Left lobe of liver (tissue), 2 donors: ENCODE measurements at places on chromosomes 11 and 22.

- DNase-seq = no peak
Observed at GRCh38 chr11:68678031-68678441, 6.3 kb upstream of the GAL start.

DNA sequence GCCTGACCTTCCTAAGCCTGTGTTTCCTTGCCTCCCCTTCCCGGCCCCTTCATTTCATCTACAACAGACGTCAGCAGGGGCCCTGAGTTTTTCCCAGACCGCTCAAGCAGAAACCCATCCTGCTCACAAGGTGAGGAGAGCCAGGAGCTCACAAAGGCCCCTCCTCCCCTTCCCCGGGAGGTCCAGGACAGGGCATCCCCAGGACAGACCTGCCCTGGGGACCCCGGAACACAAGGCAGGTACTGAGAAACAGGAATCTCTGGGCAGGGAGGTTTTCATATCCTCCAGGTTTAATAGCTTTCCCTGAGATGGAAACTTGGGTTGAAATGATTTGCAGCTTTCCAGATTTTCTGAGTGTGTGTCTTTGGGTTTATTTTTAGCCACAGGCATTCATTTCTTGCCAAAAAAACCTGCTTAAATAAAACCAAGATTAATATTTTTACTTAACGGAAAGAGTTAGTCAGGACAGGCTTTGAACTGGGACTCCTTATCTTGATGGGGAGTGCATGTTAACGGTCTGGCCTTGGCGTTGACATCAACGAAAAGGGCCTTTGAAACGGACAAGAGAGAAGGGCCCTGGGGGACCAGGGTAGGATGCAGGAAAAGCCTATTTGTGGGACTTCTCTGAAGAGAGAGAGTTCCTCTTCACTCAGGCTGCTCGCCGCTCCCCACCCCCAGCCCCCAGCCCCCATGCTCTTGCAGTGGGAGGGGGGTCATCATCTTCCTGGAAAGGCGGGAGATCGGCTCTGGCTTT is 38.5 kb downstream of the TIMP3 start:
- no peak for DNase-seq

- peak; percentile 72 for DNase-seq
Observed at GRCh38 chr22:30920407-30920806, 48.2 kb downstream of the MORC2 start.

DNA sequence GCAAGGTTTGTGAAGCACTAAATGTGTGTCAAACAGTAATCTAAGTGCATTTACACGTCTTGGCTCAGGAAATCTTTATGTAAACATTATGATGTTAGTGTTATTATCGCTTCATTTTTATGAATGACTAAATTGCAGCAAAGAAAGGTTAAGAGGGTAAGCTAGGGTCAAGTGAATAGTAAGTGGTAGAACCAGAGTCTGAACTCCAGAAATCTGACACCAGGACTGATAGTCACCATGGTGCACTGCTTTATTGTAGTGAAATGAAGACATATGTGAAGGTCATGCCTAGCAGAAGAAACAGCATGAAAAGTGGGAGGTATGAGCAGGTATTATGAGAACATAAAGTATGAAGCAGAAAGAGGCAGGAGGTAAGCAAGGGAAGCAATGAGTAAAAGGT is 368.7 kb upstream of the TENM4 start:
- DNase-seq = no peak

DNA sequence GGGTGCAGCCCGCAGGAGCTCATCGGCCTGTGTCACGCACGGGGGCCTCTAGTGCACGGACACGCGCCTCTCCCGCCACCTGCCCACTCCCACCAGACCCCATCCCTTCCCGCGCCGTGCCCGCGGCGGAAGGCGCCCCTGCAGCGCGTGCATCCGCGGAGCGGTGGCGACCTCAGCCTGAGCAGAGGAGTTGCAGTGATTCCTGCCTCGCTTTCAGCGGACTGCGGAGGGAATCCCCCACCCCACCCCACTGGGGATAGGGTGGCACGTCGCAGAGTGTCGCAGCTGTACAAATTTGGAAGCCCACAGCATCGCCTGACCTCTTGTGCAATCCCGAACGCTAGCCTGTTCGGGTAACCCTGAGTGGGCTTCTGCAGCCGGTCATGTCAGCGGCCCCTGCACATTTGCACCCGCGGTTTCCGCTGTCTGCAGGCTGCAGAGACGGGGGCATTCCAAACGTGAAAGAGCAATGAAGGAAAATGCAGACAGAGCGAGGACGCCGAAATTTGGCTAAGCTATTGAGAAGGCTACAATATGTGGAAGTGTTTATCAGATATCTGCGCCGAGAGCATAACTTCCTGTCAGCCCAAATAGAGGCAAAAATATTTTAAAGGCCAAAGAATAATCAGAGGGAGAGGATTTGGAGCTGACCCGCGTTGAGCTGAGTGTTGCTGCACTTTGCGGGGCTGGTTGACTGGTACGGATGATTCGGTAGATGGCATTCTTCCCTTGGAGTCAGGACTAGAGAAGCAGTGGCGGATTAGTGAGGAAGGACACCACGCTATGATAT is 617 bp upstream of the ARHGAP20 start:
- peak; percentile 56 for DNase-seq

DNA sequence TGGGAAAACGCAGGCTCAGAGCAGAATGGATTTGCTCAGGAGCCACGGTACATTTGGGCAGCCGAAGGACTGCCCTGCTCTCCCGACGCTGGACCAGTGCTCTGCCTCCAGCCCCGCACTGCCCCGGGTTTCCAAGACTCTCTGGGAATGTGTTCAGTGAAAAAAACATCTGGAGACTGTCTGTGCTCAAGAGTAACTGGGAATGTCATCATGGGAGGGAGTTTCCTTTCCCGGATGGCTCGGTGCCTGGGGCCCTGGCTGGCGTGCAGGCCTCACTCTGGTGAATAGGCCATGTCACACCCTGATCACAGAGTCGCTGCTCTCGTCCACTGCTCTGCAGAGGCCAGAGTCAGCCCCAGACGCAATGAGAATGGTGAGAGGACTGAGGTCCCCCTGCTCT is 9.8 kb upstream of the APOL6 start:
- DNase-seq = peak; percentile 71

GRCh38 chr11:75346912-75347647 is 4.4 kb downstream of the ARRB1 start:
- no peak for DNase-seq

DNA sequence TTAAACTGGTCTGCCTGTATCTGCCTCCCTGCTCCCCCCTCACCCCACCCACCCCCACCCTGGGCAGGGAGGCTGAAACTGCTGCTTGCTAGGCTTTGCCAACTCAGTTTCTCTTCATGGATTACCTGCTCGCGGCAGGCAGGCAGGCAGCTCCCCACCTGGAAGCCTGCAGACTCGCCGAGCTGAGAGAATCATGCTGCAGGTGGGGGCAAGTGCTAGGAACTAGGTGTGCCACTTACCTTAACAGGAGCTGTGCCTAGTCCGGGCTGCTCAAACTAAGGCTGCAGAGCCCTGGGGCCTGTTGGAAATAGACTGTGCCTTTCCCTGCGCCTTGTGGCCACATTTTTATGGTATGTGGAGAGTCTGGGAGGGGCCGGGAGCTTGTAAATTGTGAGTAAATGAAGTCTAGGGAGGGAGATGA is 30.3 kb downstream of the MARK2 start:
- no peak for DNase-seq

- no peak for DNase-seq
Observed at GRCh38 chr22:26134654-26135330, 34.5 kb upstream of the SEZ6L start.

DNA sequence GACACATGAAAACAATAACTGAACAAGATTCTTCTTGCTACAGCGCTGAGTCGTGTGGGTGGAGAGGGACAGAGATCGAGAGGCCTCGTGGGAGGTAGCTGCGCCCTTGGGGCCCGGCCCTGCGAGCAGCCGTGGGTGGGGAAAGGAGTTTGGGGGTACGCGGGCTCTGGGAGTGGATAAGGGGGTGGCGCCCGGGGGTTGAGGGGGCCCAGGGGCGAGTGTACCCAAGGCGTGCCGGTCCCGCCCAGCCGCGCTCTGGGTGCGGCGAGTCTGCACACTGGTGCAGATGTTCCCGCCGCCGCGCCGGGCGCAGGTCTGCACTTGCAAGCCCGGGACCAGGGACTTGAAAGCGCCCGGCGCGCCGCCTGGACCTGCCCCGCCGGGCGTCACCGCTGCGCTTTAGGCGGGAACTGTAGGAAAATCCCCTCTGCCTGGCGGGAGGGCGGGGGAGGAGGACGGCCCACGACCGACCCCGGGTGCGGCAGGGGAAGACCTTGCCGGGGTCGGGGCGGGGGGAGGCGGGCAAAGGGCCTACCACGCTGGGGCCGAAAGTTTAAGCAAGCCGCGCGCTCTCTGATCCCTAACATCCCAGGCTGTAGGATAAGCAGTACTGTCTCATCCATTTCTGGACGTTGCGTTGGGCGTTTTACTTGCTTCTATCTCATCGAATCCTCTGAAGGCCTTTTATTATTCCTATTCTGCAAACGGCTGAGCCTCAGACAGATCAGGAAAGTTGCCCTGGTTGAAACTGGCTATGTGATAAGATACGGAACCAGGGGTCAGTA is 1.4 kb upstream of the KREMEN1 start:
- peak; percentile 68 for DNase-seq

DNA sequence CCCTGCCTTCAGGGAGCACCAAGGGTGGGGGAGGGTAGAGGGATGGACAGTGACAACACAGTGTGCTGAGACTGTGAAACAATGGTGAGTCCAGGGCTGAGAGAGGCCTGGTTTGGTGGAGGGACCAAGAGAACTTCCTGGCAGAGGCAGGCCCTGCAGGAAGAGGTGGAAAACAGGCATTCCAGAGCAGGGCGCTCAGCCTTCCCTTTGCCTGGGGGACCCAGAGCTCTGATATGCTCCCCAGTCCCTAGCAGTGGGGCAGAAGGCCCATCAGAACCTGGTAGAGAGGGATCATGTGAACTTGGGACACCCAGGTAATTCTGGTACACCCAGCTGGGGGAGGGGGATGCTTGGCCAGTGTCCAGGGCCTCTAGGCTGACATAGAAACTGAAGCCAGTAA is 17.2 kb upstream of the UVRAG start:
- no peak for DNase-seq

DNA sequence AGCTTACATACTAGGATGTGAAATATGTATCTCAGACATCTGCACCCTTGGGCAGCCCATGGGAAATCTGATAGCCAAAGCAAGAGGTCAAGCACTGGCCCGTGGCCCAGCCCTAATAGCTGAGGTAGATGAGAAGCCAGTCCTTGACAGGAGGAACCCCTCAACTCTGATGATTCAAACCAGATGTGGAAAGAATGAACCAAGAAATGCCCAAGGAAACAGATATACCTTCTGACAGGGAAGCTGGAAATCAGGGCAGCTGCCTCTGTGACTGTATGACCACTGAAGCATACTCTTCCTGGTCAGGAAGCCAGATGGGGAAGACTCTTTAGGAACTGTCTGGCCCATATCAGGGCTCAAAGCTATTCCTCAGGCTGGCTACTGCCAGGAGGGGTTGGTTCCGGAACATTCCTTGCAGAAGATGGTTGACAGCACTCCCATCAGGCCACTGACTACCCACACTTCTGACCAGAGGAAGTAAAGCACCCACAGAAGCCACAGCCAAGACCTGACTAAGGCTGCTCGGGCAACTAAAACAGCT is 124.2 kb downstream of the SWAP70 start:
- no peak for DNase-seq

DNA sequence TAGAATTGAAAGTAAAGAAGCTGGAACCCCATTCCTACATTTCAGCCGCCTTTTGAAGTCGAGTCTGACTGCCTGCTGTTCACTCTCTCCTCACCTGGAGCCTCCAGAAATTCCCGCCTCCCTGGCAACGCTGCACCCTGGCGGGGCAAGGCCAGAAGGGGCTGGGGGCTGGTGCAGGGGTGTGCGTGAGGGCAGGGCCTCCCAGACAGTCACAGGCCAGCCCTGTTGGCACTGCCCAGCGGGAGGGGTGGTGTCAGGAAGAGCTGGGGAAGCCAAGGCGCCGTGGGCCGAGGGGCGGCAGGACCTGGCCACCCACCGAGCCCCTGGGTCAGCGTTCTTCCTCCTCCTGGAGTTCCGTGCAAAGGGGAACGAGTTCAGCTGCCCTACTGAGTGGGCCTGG is 123.2 kb downstream of the KCNQ1OT1 start:
- peak; percentile 35 for DNase-seq

DNA sequence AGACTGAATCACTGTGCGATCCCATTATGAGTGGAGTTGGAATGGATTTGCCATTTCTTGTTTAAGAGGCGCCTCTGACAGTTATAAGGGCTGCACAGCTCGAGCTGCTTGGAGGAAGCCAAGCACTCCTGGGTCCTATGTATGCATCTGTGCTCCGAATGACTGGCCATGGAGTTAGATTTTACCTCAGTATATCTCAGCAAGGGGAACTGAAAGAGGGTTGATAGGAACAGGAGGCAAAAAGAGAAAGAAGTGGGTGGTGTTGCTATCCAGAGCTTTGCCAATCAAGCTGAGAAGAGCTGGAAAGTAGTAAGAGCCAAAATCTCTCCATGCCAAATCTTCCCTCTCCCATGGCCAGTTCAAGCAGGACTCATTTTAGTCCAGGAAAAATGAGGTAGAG is 632.0 kb upstream of the KIRREL3 start:
- DNase-seq = no peak

- peak; percentile 11 for DNase-seq
Observed at GRCh38 chr11:116335078-116335477, 437.7 kb downstream of the BUD13 start.

GRCh38 chr22:44969817-44970216 is 40.0 kb downstream of the PHF21B start:
- no peak for DNase-seq

DNA sequence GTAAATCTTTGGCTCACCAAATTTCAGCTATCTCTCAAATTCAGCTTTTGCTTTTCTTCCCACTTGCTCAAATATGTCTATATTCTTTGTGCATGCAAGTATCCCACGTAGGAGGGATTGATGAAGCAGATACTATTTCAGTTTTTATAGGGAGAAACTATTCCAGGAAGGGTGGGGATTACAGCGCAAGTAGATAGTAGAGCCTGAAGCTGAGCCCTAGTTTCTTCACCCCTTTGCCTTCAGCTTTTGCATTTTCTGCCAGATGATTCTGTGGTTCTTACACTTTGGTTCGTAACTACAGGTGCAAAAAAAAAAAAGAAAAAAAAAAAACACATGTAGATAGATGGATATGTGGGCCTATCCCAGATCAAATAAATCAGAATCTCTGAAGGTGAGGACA is 3.1 kb upstream of the ACP2 start:
- no peak for DNase-seq

DNA sequence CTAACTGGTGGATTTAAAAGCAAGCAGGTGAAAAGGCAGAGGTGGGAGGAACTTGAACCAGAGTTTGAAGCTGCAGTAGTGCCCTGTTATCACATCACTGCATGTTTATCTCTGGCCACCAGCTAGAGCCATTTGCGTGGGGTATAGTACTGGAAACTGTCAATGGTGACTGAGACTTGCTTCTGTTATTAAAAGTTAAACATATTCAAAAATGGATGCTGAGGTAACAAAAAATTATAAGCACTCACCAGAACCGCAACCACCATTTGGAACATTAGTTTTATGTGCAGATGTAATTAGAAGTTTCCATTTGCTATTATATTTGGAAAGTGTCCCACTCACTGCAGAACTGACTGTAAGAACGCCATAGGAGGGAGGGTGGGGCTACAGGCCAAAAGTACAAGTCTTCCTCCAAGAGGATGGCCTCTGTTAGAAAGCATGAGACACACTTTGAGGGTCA is 1.2 kb upstream of the CD59 start:
- no peak for DNase-seq

GRCh38 chr22:49371325-49372110 is 456.2 kb downstream of the BRD1 start:
- peak; percentile 28 for DNase-seq
